Mesothelial cell of epicardium (in vitro differentiated cells): ENCODE measurements at places on chromosomes 13 and 19. TPM values are rescaled to one million over a fixed set of nuclear protein-coding genes. Genes with fewer than 3 reads are reported as not detected.

DNA sequence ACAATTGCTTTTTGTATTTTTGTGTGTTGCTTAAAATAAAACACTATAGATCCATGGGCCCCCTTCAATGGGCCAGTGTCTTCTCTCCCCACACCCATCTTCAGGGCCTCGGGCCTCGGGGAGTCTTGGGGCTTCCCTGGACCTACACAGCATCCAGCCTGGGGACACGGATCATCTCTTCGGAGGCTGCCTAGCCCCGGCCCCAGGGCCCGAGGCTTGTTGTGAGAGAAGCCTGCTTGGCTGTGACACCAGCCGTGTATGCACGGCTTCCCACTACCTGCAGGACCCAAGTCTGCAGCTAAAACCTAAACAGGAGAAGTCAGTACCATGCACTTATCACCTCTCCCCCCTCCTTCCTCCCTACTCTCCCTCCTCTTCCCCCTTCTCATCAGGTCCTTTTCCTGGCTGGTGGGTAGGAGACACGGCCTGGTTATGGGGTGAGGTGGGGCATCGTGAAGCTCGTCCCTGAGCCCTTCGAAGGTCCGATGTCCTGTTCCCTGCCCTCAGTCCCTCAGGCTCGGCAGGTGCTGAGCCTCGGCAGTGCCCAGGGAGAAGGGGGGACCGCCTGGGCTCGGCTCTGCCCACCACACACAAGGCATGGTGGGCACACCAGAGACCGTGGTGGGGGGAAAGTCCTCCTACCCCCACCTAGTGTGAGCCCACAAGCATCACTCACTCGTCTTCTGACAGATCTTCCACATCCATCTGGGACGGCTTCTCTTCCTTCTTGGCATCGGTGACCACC is 9.5 kb downstream of the C13orf46 start:
- H3K4me3 ChIP-seq = no peak overlapping the region
- no peaks in the 10 kb centered on the region for H3K27me3 ChIP-seq
- H3K4me1 ChIP-seq = no peaks in the 10 kb centered on the region
- peaks cover 3% of the 10 kb centered on the region for H3K36me3 ChIP-seq
- DNase-seq = peak; percentile 8

GRCh38 chr13:101209206-101209893 is 207.0 kb downstream of the NALCN start:
- H3K27ac ChIP-seq = no peak overlapping the region
- H3K4me3 ChIP-seq = no peak overlapping the region
- H3K36me3 ChIP-seq = no peaks in the 10 kb centered on the region
- no peaks in the 10 kb centered on the region for H3K27me3 ChIP-seq
- no peaks in the 10 kb centered on the region for H3K4me1 ChIP-seq

GRCh38 chr19:5881543-5882299 is 11.4 kb upstream of the FUT5 start:
- no peak overlapping the region for H3K27ac ChIP-seq
- no peaks in the 10 kb centered on the region for H3K36me3 ChIP-seq
- H3K4me3 ChIP-seq = no peak overlapping the region
- no peak for DNase-seq

- peak overlapping the region; percentile 68 for H3K27ac ChIP-seq
- peak overlapping the region; percentile 71 for H3K4me3 ChIP-seq
- H3K4me1 ChIP-seq = peaks cover 8% of the 10 kb centered on the region
- no peak for DNase-seq
These were observed 1.2 kb downstream of the MRI1 start for GRCh38 chr19:13765395-13766094.

DNA sequence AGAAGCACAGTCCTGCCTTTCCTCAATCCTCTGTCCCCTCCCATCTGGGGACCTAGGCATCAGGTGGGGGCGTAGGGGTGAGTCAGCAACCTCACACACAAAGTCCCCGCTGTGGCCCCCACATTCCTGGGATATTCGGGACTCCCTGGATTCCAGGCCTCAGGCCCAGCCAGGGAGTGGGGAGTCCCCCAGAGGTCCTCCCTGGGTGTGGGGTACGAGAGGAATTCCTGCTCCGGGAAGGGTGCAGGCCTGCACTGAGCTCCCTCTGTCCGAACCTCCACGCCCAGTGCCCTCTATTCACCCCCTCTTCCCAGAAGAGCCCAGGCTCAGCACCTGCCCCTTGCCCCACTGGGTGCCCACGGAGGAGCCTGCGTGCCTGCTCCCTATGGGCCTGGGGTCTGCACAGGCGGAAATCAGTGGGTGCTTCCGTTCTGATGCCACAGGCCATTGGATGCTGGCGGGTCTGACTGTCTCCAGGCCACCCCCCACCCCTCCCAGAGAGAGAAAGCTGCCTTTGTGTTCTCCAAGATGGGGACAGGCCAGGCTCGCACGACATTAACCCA is 3.4 kb downstream of the CADM4 start:
- H3K4me3 ChIP-seq = no peak overlapping the region
- H3K4me1 ChIP-seq = peaks cover 31% of the 10 kb centered on the region
- no peak for DNase-seq
- H3K36me3 ChIP-seq = peaks cover 2% of the 10 kb centered on the region
- peaks cover 22% of the 10 kb centered on the region for H3K27me3 ChIP-seq
- H3K27ac ChIP-seq = no peak overlapping the region

GRCh38 chr19:47470447-47471195 is 1.1 kb downstream of the SLC8A2 start:
- peaks cover 57% of the 10 kb centered on the region for H3K27me3 ChIP-seq
- peak overlapping the region; percentile 61 for H3K4me3 ChIP-seq
- peaks cover 14% of the 10 kb centered on the region for H3K4me1 ChIP-seq
- peaks cover 3% of the 10 kb centered on the region for H3K36me3 ChIP-seq
- DNase-seq = no peak

- no peaks in the 10 kb centered on the region for H3K27me3 ChIP-seq
- H3K4me1 ChIP-seq = no peaks in the 10 kb centered on the region
- H3K27ac ChIP-seq = no peak overlapping the region
These were observed 4.1 kb downstream of the NLRP13 start for GRCh38 chr19:55927991-55928390.

DNA sequence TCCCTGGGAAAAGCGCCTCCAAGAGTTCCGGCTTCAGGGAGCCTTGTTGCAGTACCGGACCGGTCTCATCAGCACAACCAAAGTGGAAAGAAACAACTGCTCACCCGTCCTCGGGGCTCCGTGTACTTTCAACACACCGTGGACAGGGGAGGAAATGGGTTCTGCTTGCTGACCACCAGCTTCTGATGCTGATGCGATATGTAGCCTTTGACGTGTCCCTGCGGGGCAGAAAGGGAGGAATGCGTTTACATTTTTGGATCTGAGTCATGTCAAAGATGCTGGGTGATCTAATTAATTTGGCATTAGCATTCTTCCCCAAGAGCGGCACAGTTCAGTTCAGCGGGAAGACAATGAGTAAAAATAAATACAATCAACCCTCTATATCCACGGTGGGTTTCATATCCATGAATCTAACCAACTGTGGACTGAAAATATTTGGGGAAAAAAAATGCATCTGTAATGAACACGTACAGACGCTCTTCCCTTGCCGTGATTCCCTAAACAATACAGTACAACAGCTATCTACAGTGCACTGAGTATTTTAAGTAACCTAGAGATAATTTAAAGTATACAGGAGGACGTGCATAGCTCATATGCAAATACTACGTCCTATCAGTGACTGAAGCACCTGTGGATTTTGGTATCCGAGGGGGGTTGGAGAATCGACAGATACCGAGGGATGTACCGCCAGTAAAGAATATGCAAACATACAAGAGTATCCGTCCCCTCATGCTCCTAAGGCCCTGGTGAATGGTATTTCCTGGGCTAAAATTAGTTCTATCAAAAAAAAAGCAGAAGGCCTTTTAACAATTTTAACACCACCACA is 19.8 kb downstream of the PROZ start:
- no peak for DNase-seq
- no peak overlapping the region for H3K4me3 ChIP-seq
- no peaks in the 10 kb centered on the region for H3K4me1 ChIP-seq

GRCh38 chr13:73730014-73730413 is 404.2 kb downstream of the KLF12 start:
- DNase-seq = no peak
- H3K4me3 ChIP-seq = no peak overlapping the region
- no peak overlapping the region for H3K27ac ChIP-seq
- no peaks in the 10 kb centered on the region for H3K27me3 ChIP-seq

GRCh38 chr13:113638806-113639205 is 19.2 kb downstream of the ATP4B start:
- no peaks in the 10 kb centered on the region for H3K27me3 ChIP-seq
- no peak for DNase-seq
- H3K36me3 ChIP-seq = peaks cover 75% of the 10 kb centered on the region
- no peak overlapping the region for H3K4me3 ChIP-seq

DNA sequence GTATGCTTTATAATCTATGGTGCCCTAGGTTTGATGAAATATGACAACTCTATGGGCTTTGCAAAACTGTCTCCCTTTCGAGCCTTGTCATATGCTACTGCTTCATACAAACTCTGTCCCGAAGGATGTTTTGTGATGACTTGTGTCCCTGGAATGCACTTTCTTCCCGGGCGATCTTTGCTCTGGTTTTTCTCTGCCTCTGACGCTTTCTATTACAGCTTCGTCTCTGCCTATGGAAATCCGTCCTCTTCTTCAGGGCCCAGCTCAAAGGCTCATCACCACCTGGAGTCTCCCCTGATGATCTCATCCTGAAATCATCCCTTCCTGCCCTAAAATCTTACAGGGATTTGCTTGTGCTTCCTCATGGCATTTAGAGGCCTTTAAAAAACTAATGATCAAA is 191.5 kb upstream of the KL start:
- H3K27ac ChIP-seq = peak overlapping the region; percentile 68
- no peaks in the 10 kb centered on the region for H3K27me3 ChIP-seq
- no peak overlapping the region for H3K4me3 ChIP-seq

DNA sequence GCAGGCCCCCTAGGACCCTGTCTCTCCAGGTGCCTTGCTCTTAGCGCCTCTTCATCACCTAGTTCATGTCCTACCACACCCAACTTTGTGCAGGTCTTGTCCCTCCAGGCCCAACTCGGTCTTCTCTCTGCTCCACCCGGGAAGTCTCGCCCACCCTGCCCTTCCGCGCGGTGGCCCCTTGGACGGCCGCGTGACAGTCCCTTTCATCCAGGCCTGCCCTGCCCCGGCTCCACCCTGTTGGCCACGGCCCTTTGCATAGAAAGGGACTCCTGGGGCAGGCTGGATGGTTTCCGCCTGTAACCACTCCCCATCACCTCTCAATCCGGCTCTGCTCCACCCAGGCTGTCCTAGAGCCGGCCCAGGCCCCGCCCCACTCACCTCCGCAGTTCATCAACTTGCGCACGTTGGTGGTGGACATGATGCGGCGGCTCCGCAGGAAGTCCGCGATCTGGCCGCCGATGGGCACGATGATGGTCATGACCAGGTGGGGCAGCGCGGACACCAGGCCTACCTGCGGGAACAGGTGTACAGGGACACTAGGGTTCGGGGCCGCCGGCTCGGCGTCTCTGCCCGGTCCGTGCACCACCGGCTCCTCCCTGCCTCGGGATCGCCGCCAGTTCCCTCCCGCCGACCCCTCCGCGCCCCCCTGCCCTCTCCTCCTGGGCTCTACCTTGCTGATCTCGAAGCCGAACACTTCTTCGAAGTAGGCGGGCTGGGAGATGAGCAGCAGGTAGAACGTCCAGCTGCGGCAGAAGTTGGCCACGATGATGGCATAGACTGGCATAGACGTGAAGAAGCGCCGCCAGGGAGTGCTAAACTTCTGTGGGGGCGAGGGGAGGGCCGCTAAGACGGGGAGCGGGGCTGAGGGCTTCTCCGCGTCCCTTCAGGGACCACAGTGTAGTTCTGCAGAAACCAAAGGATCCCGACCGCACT is 7.2 kb downstream of the GFY start:
- DNase-seq = no peak
- no peak overlapping the region for H3K27ac ChIP-seq
- no peaks in the 10 kb centered on the region for H3K36me3 ChIP-seq
- no peak overlapping the region for H3K4me3 ChIP-seq

GRCh38 chr13:66914155-66914554 is 316.0 kb downstream of the PCDH9 start:
- DNase-seq = no peak
- H3K27me3 ChIP-seq = no peaks in the 10 kb centered on the region
- H3K36me3 ChIP-seq = peaks cover 4% of the 10 kb centered on the region
- peak overlapping the region; percentile 65 for H3K27ac ChIP-seq
- H3K4me3 ChIP-seq = no peak overlapping the region

DNA sequence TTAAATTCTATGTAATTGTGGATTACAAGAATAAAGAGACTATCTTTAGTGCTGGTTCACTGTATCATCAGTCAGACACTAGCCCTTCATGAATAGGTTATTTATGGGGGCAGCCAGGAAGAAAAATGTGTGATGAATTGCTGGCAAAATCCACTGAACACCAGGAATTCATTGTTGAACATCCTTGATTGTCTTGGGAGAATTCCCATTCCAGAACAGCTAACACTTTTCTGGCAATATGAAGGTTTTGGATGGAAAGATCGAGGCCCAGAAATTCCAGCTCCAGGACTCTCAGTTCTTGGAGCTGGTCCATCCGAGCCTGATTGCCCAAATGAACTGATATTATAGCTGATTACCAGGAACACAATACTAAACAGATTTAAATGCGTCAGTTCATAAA is 11.5 kb upstream of the SPART start:
- DNase-seq = no peak
- H3K4me3 ChIP-seq = no peak overlapping the region
- H3K36me3 ChIP-seq = peaks cover 2% of the 10 kb centered on the region
- H3K27ac ChIP-seq = no peak overlapping the region
- H3K4me1 ChIP-seq = peaks cover 16% of the 10 kb centered on the region

DNA sequence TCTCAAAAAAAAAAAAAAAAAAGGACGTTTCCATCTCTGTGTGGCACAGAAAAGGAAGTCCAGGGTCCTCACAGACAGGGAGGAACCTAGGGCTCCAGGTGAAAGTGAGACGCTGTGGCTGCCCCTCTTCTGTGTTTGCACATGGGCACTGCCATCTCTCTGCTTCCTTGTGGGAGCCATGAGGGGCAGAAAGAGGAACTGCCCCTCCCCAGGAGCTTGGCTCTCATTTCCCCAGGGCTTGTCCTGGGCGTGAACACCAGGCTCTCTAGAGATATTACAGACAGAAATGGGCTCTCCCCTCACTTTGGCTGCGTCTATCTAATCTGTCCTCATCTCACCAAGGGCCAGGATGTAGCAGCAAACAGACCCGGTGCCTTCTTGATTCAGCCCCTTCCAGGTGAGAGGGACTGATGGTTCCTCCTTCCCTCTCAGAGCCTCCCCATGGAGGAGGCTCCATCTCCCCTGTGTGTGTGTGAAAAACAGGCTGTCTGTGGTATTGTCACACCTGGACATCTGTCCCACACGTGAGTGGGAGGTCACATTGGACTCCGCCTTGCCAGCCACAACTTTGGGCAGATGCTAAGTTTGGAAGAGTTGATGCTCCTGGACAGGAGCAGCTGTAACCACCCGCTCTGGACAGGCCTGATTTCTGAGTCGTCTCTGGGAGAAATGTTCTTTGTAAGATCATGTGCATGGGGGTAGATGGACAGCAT is 840 bp upstream of the LILRA4 start:
- H3K27me3 ChIP-seq = peaks cover 16% of the 10 kb centered on the region
- H3K4me1 ChIP-seq = no peaks in the 10 kb centered on the region
- no peak overlapping the region for H3K4me3 ChIP-seq
- no peak for DNase-seq
- no peaks in the 10 kb centered on the region for H3K36me3 ChIP-seq

SOHLH2 gene
- total RNA-seq = 0.44 to 0.58 TPM (median 0.47 TPM) in 3 replicates

LILRA2 gene
- total RNA-seq = not detected in 3 replicates

PABPC3 gene
- 0.27 to 0.38 TPM (median 0.29 TPM) in 3 replicates for total RNA-seq

INAFM1 gene
- total RNA-seq = 24.4 to 25.1 TPM (median 24.6 TPM) in 3 replicates

ZNF765 gene
- 15.5 to 17.7 TPM (median 16.1 TPM) in 3 replicates for total RNA-seq

MEDAG gene
- total RNA-seq = 7.5 to 7.9 TPM (median 7.7 TPM) in 3 replicates

AMER2 gene
- 0.57 to 0.60 TPM (median 0.60 TPM) in 3 replicates for total RNA-seq
